ENCODE measurements at places on chromosomes 12 and 14.

GRCh38 chr14:64217834-64218233 lies 76.3 kb downstream of the ESR2 start:
- no peak for DNase-seq

GRCh38 chr14:99361596-99362215 lies 89.7 kb upstream of the BCL11B start:
- DNase-seq = no peak

DNA sequence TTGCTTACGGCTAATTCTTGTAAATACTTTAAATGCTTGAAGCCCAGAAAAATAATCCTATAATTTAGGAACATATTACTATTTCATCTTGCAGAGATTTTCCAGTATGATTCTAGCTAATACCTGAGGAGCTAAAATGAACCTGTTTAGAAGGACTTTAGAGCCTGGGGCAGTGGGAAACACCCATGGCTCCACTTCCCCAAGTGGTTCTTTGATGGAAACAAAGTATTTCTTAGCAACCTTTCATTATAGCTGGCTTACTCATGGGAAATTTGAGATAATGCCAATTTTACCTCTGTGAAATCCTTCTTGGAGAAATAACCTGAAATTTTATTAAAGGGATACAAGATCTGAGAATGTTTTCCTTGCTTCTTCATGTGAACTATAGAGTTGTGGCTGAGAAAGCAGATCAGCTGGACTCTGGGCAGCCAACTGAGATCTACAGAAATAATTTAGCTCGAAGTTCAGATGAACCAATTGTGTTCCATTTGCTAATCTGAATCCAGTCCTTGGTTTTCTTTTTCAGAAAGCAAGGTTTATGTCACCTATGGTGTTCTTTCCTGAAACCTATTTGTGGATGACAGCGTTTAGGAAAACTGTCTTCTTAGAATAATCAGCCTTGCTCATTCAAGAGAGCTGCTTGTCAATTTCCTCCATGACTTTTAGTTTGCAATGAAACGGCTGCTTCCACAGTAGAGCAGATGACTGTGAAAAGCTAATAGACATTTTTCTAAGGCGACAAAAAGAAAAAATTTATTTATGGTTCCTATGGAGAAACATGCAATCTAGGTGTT lies 141.8 kb upstream of the CPM start:
- DNase-seq = no peak

GRCh38 chr12:120994059-120994458 lies 15.7 kb downstream of the HNF1A start:
- no peak for DNase-seq

DNA sequence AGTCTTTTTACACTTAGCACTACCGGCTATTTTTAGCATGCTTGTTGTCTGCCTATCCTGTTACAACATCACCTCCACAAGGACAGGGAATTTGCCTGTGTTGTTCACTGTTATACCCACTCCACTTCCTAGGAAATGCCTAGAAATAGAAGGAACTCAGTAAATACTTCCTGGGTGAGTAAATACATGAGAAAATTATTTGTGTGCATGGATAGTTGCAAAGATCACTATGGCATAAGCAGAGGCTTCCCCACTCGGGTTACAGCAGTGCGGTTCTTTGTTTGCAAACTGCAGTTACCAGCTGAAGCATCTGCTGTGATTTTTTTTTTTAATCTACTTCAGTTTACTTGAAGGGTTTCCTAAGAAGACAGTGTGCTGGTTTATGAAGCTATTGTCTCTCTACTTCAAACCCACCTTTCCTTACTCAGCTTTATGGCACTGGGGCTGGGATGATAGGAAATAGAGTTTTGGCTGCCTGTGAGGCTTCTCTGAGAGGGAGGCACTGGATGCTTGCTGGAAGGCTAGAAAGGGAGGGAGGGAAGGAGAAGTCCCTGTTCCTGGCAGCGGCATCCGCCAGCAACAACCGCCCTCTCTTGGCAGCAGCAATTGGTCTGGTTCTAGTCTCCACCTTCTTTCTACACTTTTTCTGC lies 29.0 kb downstream of the PDE6H start:
- peak; percentile 35 for DNase-seq

- no peak for DNase-seq
These were observed 32.7 kb downstream of the RBM25 start for GRCh38 chr14:73091044-73091443.

- DNase-seq = no peak
These were observed 49.3 kb downstream of the TRPV4 start for GRCh38 chr12:109783965-109784244.

DNA sequence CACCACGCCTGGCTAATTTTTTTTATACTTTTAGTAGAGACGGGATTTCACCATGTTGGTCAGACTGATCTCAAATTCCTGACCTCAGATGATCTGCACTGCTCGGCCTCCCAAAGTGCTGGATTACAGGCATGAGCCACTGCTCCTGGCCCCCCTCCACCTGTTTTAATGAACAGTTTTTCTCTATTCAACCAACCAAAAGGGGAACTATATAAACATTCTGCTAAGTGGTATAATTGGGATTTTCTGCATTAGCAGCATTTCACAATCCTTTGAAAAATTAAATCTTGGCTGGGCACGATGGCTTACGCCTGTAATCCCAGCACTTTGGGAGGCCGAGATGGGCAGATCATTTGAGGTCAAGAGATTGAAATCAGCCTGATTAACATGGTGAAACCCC lies 44.8 kb downstream of the KNTC1 start:
- no peak for DNase-seq

GRCh38 chr12:851343-851742 lies 98.2 kb downstream of the RAD52 start:
- peak; percentile 25 for DNase-seq

DNA sequence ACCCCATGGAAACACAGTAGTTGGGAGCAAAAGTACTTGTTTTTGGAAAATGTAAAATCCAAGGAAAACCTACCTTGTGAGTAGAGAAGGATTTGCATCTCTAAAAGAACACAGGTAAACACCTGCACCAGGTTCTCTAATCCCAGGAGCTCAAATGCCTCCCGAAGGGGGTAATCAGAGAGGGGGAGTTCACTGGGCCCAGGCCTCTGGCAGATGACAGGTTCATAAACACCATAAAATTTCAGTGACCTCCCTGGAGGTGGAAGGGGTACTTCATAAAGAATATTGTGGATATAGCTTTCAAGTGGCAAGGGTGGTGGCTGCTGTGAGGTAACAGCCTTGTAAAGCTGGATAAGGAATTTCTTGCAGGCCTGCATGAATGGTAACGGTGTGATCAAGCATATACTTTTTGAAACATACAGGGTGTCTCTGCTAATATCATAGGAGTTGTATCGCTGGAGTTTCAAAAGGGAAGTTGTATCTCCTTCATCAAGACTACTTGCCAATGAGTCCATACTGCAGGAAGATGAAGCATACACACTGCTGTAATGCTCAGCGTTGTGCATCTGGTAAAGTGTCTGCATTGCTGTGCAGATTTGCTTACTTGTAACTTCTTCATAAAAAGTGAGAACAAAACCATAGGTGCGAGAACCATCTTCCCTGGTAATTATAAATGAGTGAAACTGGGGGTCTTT lies 111.3 kb downstream of the DENND5B start:
- no peak for DNase-seq

GRCh38 chr14:55798406-55798805 lies 218.4 kb downstream of the KTN1 start:
- no peak for DNase-seq

DNA sequence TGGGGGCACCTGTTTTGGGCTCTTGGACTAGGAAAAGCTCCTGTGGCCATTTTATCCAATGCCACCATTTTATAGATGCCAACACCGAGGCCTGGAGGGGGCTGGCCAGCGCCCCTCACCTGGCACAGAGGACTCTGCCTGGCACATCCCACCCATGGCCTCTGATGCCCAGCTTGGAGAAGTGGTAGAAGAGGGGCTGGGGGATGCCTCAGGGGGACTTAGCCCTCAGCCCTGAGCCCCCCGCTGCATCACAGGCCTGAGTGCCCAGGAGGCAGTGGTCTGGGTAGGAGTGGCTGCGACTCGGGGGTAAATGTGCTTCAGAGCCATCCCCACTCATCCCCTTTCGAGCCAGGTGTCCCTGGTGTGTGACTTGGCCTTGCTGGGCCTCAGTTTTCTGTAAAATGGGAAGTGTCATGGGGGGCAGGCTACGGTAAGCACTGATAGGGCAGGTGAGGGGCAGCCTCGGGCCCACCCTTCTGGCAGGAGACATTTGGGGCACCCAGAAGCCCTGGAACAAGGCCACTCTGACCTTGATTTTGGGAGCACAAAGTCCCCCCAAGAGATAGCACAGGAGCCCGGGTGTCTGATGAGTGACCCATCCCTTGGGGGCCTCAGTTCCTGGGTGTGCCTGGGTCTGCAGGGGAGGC lies 22.5 kb downstream of the SH2B3 start:
- DNase-seq = no peak

GRCh38 chr12:56522411-56523193 lies 982 bp downstream of the RBMS2 start:
- no peak for DNase-seq

DNA sequence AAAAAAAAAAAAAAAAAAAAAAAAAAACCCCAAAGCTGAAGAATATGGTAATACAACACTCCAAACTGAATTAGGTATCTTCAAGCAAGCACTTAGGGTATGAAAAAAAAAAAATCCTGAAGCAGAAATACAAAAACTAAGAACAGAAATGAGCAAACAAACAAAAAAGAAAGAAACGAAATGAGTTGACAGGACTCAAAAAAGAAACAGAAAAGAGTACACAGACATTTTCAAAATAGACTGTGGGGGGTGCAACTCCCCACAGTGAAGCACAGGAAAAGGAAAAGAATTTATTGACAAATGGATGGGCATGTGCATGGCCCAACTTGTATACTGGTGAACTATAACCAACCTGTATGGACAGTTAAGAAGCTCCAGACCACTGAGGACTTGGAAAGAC lies 24.6 kb downstream of the RPS6KA5 start:
- no peak for DNase-seq

DNA sequence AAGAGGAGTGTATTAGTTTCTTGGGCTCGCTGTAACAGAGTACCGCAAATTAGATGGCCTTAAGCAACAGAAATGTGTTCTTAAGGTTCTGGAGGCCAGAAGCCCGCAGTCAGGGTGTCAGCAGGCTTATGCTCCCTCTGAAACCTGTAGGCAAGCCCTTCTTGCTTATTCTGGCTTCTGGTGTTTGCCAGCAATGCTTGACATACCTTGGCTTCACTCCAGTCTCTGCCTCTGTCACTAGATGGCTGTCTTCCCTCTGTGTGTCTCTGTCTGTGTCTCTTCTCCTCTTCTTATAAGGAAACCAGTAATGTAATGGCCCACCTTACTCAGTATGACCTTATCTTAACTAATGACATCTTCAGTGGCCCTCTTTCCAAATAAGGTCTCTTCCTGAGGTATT lies 85.1 kb downstream of the DERA start:
- peak; percentile 23 for DNase-seq

GRCh38 chr14:65949711-65950516 lies 536.3 kb upstream of the CCDC196 start:
- DNase-seq = peak; percentile 35

GRCh38 chr14:54603362-54603761 lies 36.4 kb downstream of the SAMD4A start:
- DNase-seq = peak; percentile 85

GRCh38 chr12:109591041-109591440 lies 17.4 kb downstream of the MVK start:
- DNase-seq = no peak

GRCh38 chr12:91954326-91954725 lies 191.3 kb downstream of the BTG1 start:
- no peak for DNase-seq

GRCh38 chr14:85444635-85445034 lies 85.3 kb upstream of the FLRT2 start:
- peak; percentile 36 for DNase-seq

DNA sequence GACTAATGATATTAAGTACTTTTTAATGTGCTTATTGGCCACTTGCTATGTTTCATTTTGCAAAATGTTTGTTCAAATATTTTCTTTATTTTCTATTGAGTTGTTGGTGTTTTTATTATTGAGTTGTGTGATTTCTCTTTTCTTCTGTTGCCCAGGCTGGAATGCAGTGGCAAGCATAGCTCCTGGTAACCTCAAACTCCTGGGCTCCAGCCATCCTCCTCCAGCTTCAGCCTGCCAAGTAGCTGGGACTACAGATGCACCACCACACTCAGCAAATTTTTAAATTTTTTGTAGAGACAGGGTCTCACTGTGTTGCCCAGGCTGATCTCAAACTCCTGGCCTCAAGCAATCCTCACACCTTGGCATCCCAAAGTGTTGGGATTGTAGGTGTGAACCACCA lies 199.2 kb downstream of the NOVA1 start:
- DNase-seq = no peak

DNA sequence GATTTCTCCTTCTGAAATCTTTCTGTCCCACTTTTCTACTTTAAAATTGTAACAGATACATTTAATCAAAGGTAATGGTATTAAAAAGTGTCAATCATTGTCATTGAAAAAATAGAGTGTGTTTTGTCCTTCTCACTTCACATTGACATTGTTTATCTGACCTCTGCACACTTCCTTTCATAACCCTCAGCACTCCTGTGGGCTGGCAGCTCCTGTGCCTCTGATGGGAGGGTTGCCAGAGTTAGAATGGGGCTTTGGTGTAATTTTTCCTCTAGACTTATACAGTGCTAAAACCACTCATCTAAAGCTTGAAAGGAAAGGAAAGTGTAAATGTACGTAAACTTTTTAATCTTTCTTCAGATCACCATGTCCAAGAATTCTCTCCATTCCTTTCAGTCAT lies 23.7 kb downstream of the KCNA1 start:
- no peak for DNase-seq

DNA sequence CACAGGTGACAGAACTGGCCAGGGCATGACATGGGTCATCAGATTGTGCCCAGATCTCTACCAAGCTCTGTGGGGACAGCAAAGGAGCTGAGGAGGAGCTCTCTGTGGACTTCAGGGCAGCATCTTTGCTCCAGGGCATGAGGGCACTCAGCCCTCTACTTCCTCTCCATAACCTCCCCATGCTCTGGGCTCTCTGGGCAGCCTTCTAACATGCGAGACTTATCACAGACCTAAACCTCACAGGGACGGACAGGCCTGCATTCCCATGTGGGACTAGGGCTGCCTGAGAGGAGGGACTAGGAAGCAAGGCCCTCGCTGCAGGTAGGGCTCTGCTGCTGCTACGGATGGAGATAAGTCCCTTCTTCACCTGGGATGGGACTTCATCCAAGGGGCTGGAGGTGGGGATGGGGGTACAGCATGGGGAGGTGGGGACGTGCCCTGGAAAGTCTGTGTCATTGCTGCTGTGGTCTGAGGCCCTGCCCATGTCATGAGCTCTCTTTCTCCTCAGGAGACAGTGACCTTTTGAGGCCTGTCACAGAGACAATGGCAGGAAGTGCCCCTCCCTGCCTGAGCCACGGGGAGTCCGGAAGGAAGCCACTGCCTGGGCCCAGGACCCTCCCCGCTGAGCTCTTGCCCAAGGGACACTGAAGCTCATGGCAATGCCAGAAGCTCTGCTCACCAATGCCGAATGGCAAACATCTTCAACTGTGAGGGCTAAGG lies 44.1 kb downstream of the PITPNM2 start:
- DNase-seq = no peak

- no peak for DNase-seq
These were observed 386.1 kb downstream of the SEC23A start for GRCh38 chr14:38716926-38717325.

GRCh38 chr12:75526655-75527511 lies 15.5 kb upstream of the KRR1 start:
- DNase-seq = peak; percentile 83

Data from fibroblast of mammary gland (primary cell).